ENCODE measurements at places on chromosomes 11 and 22. TPM values are rescaled to one million over a fixed set of nuclear protein-coding genes. Genes with fewer than 3 reads are reported as not detected.

DNA sequence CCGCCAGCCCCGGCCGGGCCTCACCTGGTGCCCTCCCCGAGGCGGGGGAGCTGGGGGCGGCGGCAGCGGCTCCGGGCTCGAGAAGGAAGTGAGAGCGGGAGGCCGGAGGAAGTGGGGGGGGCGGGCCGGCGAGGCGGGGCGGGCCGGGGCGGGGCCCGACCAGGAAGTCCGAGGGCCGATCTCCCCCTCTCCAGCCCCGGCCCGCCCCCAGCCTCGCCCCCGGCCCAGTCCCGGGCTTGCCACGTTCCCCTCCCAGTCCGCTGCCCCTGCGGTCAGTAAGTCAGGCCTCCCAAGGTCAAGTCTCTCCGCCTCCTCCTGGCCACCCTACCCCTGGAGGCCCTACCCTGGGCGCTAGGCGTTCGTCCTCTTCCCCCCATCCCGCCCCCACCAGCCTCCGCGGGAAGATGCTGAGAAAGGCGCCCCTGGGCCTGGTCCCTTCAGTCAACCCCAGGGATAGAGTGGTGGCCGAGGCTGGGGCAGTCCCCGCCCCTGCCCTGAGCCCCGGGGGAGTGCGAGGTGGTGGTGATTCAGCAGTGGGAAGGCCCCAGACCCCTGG is at the start of gene RHOG:
Gene RHOG, minus strand, starts transcription at position 90 of the 556 bp plus-strand sequence. CDS start 12,821 bp downstream, outside the sequence.
- peak; percentile 89 for DNase-seq

DNA sequence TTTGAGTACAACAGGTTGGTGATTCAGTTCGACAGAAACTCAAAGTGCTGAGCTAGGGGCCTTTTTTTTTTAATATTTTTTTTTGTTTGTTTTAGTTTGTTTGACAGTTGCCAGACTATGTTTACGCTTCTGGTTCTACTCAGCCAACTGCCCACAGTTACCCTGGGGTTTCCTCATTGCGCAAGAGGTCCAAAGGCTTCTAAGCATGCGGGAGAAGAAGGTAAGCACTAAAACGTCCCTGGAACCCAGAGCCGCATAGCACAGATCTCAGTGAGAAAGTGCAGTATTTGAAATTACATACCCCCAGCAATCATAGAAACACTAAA is 649 bp downstream of the PRRG4 start:
- DNase-seq, result peak; percentile 58

RASL10A gene
- not detected for total RNA-seq

CNGA4 gene
- 0.07 TPM for total RNA-seq

FAT3 gene
- 0.44 TPM for total RNA-seq

NCR3LG1 gene
- 9.1 TPM for total RNA-seq
